ENCODE measurements at places on chromosomes 3 and 15.

- no peaks in the 10 kb centered on the region for H3K36me3 ChIP-seq
- no peak overlapping the region for H3K27ac ChIP-seq
- no peak overlapping the region for H3K4me3 ChIP-seq
- no peak for DNase-seq
These were observed 190.8 kb upstream of the LPP start for GRCh38 chr3:187963003-187963676.

DNA sequence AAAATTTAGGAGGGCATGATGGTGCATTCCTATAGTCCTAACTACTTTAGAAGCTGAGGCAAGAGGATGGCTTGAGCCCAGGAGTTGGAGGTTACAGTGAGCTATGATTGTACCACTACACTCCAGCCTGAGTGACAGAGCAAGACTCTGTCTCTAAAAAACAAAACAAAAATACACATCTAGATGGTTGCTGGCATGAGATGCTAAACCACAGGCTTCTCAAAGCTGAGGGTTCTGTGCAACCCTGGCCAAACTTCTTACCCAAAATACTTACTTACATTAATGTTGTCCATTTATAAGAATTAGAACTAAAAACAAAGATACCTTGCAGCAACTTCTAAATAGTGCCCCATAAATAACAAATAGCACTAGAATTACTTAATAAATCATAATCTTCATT, 14.3 kb upstream of the ARHGEF3 start:
- H3K36me3 ChIP-seq, result no peaks in the 10 kb centered on the region
- DNase-seq, result no peak
- H3K4me1 ChIP-seq, result no peaks in the 10 kb centered on the region
- H3K27me3 ChIP-seq, result no peaks in the 10 kb centered on the region
- H3K4me3 ChIP-seq, result no peak overlapping the region

GRCh38 chr3:14140668-14141067, 15.8 kb downstream of the TMEM43 start:
- peak overlapping the region; percentile 88 for H3K27ac ChIP-seq
- H3K4me3 ChIP-seq, result no peak overlapping the region
- no peak for DNase-seq
- H3K27me3 ChIP-seq, result no peaks in the 10 kb centered on the region

DNA sequence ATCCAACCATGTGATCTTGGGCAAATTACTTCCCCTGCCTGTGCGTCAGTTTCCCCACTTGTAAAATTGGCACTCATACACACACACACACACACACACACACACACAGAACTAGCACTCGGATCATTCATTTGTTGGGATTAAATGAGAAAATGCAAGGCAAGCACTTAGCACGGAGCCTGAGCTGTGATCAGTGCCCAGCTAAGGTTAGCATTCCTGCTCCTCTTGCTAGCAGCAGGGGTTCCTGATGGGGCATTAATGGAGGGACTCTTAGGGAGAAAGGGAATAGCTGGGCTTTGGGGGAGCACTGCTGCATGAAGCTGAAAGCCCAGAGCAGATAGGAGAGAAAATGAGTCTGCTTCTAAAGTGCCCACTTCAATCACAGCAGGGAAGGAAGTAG, 187.7 kb upstream of the C2CD4B start:
- H3K27me3 ChIP-seq, result no peaks in the 10 kb centered on the region
- no peaks in the 10 kb centered on the region for H3K36me3 ChIP-seq
- H3K4me1 ChIP-seq, result no peaks in the 10 kb centered on the region
- DNase-seq, result no peak
- no peak overlapping the region for H3K4me3 ChIP-seq

- H3K4me1 ChIP-seq, result no peaks in the 10 kb centered on the region
- H3K36me3 ChIP-seq, result no peaks in the 10 kb centered on the region
- no peak overlapping the region for H3K4me3 ChIP-seq
- no peaks in the 10 kb centered on the region for H3K27me3 ChIP-seq
- no peak for DNase-seq
These were observed 230.0 kb upstream of the GOLIM4 start for GRCh38 chr3:168325684-168326083.

DNA sequence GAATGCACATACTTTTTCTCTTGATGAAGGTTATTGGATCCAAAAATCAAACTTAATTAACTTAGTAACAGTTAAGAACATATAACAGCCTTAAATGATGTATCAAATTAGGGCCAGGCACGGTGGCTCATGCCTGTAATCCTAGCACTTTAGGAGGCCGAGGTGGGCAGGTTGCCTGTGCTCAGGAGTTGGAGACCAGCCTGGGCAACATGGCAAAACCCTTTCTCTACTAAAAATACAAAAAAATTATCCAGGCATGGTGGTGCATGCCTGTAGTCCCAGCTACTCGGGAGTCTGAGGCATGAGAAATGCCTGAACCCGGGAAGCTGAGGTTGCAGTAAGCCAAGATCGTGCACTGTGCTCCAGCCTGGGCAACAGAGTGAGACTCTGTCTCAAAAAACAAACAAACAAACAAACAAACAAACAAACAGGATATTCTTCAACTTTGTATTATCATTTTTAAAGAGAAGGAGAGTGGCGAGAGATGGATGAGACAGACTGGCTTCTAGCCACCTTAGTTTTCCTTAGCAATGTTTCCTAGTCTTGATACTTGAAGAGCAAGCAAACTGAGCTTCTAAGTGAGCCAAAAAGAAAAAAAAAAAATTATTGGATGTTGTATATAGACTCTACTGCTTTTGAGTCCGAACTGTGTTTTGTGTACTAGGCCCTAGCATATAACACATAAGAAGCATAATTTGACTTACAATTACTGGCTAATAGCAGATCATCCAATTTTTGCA, 13.8 kb downstream of the SPRED1 start:
- H3K36me3 ChIP-seq, result no peaks in the 10 kb centered on the region
- H3K27me3 ChIP-seq, result no peaks in the 10 kb centered on the region
- H3K4me1 ChIP-seq, result no peaks in the 10 kb centered on the region
- peak overlapping the region; percentile 17 for H3K4me3 ChIP-seq

- no peaks in the 10 kb centered on the region for H3K27me3 ChIP-seq
- peaks cover 40% of the 10 kb centered on the region for H3K36me3 ChIP-seq
- peaks cover 51% of the 10 kb centered on the region for H3K4me1 ChIP-seq
- peak overlapping the region; percentile 71 for H3K4me3 ChIP-seq
These were observed 3.2 kb downstream of the ZXDC start for GRCh38 chr3:126472277-126473006.

DNA sequence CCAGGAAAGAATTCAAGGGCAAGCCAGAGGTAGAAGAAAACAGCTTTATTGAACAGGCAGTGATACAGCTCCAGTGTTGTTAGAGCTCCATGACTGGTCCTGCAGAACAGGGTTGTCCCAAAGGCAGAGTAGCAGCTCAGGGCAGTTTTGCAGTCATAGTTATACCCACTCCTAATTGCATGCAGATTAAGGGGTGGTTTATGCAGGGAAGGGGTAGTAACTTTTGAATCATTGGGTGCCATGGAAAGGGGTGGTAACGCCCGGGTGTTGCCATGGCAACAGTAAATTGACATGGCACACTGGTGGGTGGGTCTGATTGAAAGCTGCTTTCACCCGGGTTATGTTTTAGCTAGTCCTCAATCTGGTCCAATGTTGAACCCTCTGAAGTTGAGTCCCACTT, 9.7 kb upstream of the RAB6B start:
- H3K27me3 ChIP-seq, result no peaks in the 10 kb centered on the region
- no peaks in the 10 kb centered on the region for H3K36me3 ChIP-seq
- no peaks in the 10 kb centered on the region for H3K4me1 ChIP-seq
- no peak overlapping the region for H3K4me3 ChIP-seq

DNA sequence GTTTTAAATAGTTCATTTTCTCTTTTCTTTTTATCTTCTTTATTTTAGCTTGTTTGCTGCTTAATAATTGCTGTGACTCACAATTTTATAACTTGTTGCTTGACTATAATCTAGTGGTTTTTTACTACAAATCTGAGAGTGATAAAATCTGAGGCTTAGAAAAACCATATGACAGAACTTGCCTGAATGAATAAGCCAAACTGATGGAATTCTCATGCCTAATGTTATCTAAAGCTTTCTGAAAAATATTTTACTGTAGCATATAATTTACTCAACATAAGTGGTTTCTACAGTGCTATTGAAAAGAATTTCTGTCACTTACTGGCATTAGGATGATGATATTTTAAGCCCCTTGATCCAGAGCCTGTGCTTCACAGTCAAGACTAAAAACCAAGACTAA, 175.1 kb downstream of the VGLL3 start:
- no peaks in the 10 kb centered on the region for H3K36me3 ChIP-seq
- no peak overlapping the region for H3K4me3 ChIP-seq
- no peaks in the 10 kb centered on the region for H3K27me3 ChIP-seq
- H3K4me1 ChIP-seq, result no peaks in the 10 kb centered on the region
- H3K27ac ChIP-seq, result no peak overlapping the region
- DNase-seq, result no peak
